ENCODE measurements at places on chromosomes 2 and 18. TPM values are rescaled to one million over a fixed set of nuclear protein-coding genes. Genes with fewer than 3 reads are reported as not detected.

Gene CDK15
- not detected for total RNA-seq

- DNase-seq: no peak
Measured at GRCh38 chr18:75211002-75211621, 515 bp downstream of the TSHZ1 start.

Gene FER1L5
- total RNA-seq: not detected

Gene VWC2L
- not detected for total RNA-seq

- no peak for DNase-seq
Measured at GRCh38 chr2:43715300-43716098, 39.3 kb upstream of the C1GALT1C1L start.

- no peak for DNase-seq
Measured at GRCh38 chr2:7639476-7639875, 722.3 kb downstream of the RNF144A start.

Gene POTEJ
- not detected for total RNA-seq

- DNase-seq: peak; percentile 59
Measured at GRCh38 chr2:234463626-234464290, 33.1 kb downstream of the ARL4C start.

DNA sequence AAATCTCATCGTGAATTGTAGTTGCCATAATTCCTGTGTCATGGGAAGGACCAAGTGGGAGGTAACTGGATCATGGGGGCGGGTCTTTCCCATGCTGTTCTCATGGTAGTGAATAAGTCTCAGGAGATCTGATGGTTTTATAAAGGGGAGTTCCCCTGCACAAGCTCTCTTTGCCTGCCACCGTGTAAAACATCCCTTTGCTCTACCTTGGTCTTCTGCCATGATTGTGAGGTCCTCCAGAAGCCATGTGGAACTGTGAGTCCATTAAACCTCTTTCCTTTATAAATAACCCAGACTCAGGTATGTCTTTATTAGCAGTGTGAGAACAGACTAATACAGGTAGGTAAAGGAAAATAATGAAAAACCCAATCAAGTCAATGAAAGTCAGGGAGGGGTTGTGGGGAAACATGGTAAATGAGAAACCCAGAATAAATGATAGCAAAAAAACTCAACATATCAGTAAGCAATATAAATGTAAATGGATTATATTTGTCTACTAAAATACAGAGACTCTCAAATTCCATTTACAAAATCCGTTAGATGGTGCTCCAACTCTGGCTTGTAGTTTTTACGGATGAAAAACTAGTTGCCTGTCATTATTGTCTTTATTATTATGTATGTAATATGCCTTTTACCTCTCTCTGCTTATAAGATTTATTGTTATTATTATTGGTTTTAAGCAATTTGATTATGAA is 98.9 kb upstream of the NDUFV2 start:
- DNase-seq: no peak

DNA sequence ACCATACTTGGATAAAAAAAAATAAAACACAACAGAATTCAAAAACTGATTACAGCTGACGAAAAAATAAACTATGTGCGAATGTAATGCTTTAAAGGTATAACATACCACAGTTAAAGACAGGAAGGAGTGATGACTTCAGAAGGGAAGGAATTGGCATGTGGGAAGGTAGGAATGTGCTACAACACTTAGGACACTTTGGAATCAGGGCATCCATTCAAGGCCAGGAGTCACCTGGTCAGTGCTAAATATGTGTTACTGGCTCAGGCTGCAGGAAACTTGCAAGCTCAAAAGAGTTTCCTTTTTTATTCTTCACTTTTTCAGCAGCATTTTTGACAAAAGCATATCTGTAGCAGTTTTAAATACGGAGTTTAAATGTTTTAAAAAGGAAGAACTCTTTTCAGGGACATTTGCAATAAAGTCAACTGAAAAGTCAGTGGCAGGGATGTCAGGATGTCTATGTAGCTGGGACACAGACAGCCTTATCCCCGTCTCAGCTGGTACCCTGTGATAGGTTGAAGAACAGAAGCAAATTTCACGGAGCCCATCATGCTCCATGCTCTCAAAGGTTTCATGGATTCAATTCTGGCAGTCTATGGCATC is 138.0 kb upstream of the KLHL14 start:
- no peak for DNase-seq

Gene GKN2
- total RNA-seq: not detected

GRCh38 chr18:28063271-28063761 is 113.6 kb downstream of the CDH2 start:
- no peak for DNase-seq

DNA sequence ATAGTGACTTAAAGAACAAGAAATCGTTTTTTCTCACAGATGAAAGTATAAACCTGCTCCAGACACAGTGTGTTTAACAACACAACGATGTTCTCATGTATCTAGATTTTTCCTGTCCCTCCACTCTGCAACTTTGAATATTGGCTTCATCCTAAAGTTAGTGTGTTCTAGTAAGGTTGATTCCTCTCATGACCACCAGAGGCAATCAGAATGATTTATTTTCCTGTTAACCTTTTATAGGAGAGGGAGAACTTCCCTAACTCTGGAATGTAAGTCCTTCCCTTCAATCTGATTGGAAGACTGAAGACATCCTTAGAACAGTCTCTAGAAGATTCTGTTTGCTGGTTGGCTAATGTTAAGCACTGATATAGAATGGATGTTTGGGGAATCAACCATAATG is 41.0 kb upstream of the TAF4B start:
- DNase-seq: no peak

DNA sequence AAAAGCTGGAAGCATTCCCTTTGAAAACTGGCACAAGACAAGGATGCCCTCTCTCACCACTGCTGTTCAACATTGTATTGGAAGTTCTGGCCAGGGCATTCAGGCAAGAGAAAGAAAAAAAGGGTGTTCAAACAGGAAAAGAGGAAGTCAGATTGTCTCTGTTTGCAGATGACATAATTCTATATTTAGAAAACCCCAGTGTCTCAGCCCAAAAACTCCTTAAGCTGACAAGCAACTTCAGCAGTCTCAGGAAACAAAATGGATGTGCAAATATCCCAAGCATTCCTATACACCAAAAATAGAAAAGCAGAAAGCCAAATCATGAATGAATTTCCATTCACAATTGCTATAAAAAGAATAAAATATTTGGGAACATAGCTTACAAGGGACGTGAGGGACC is 11.1 kb downstream of the SLC8A1 start:
- no peak for DNase-seq

GRCh38 chr18:9823805-9824473 is 61.8 kb upstream of the TXNDC2 start:
- no peak for DNase-seq

- no peak for DNase-seq
Measured at GRCh38 chr2:27162151-27163121, 13.6 kb downstream of the TCF23 start.

DNA sequence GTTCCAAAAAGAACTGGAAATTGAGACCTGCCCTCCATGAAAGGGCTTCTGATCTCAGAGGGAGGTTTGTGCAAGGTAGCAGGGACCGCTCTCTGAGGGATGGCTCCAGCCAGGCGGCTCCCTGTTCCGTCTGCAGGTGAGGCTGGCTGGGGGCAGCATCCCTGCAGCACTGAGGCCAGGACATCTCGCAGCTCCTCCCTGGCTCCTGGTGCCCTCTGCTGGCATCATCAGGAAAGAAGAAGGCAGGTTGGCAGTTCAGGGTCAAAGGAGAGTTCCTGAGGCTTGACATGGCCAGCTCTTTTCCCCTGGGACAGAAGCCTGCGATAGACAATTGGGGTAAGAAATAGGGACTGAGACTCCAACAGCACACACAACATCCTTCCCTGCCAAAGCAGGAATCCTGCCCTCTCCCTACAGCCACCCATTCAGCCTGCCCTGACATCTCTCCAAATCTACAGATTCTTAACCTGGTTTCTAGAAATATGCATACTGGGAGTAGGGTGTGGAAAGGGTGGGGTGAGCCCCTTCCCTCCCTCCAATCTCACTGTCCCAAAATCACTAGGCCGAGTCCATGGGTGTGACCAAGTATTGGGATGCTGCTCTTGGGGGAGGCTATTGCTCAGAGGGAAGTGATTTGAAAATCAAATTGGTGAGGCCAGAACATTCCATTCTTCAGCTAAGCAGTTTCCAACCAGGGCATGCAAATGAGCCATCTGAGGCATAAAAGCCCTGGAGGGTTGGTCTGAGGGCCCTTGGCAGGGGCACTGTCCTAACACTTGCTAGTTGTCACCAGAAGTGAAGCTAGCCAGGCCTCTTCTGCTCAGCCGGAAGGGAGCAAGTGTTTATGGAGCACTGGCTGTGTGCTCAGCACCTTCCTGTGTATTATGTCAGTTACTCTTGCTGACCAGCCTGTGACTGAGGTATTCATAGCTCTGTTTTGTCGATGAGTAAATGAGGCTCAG is 185.4 kb downstream of the TFCP2L1 start:
- no peak for DNase-seq

Gene KRTCAP3
- 6.6 TPM for total RNA-seq

GRCh38 chr18:40866013-40866645 is 1088.9 kb upstream of the PIK3C3 start:
- no peak for DNase-seq

- DNase-seq: no peak
Measured at GRCh38 chr2:205682971-205683501, 735 bp downstream of the NRP2 start.

Gene COLEC11
- total RNA-seq: not detected

Gene SLC8A1
- not detected for total RNA-seq

GRCh38 chr2:214865400-214865799 is 55.9 kb upstream of the BARD1 start:
- no peak for DNase-seq

Gene TRABD2A
- 142 TPM for total RNA-seq

DNA sequence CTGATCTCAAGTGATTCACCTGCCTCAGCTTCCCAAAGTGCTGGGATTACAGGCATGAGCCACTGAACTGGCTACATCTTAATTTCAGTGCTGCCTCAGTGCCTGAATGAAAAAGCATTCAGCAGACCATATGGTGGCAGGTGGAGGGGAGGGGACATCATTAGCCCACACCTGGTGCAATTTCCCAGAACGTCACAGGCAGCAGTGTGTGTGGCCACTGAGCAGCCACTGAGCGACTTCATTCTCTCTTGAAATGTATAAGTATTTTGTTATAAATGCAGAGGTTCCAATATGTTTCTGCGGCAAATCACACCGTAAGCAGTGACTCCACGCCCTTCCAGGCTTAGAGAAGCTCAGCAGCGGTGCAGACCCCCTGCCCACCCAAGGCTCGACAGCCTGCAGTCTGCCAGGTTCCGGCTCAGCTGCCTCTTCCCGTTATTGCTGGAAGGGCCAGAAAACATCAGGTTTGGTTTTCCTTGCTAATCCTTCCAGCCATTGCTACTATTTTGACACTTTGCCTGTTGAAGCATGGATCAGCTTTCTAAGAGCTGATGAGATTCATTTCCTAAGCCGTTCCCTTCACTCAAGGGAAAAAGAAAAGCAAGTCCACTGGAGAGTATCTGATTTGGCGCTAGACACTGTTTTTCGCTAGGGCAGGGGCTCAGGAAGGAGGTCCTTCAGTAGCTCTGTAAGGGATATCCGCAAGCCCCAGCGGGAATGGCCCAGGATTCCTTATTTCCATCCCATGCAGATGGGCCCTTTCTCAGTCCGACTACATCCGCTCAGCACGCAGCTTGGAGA is 250.7 kb downstream of the VAPA start:
- DNase-seq: no peak

GRCh38 chr2:48075631-48076030 is 169.3 kb upstream of the FBXO11 start:
- DNase-seq: no peak

- peak; percentile 7 for DNase-seq
Measured at GRCh38 chr2:135052997-135053474, 944 bp downstream of the RAB3GAP1 start.

Gene POTEE
- total RNA-seq: 0.17 TPM

Gene RIF1
- total RNA-seq: 51.6 TPM

DNA sequence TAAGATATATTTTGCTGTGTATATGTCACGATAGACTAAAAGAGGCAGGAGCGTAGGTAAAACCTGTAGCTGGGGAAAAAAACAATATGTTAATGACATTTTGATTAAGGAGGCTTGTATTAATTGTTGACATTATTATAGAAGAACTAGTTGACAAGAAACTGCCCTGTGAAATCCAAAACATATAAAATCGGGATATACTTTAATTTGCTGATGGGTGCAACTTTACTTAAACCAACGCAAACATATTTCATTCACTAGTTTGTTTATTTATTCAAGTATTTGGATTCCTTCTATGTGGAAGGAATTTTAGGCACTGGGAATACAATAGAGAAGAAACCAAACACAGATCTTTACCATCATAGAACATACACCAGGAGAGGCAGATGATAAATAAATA is 8.0 kb downstream of the WDR7 start:
- DNase-seq: no peak

DNA sequence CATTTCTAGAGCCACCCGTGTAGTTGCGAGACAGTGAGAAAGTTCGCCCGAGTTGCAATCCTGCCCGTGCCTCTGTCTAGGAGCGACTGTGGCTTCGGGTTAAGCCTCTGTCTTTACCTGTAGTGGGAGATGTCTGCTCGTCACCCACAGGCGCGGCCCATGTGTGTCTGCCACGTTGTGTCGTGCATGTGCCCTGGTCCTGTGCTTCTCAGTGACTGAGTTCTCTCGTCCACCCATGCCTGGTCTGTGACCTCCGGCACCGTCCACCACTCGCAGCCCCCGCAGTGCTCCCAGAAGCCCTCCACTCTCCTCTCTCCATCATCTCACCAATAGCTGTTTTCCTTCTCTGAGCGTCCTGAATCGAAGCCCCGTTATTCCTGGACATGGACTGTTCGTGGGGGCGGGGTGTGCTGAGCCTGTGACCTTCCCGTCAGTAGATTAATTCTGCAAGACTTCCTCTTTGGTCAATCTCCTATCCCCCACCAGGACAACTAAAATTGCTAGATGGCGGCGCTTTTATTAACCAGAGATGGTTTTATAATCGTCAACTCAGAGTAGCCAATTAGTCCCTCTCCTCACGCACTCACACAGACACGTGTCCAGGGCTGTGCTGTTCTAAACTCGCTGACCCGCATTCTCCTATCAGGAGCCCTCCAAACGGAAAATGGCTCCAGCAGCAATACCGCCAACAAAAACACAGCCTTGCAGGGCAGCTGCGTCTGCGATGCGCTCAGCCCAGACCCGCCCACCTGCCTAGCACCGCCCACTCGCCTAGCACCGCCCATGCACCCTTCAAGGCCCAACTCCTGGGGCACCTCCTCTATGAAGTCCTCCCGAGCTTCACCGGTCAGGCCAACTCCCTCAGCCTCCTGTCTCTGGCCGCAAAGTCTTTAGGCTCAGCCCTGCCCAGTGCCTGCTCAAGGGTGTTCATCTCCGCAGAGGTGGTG is 119.4 kb downstream of the TWIST2 start:
- DNase-seq: no peak

GRCh38 chr2:4635289-4635688 is 931.9 kb downstream of the DCDC2C start:
- no peak for DNase-seq
